ENCODE measurements at places on chromosomes 7 and 10. TPM values are rescaled to one million over a fixed set of nuclear protein-coding genes. Genes with fewer than 3 reads are reported as not detected.
A peak's percentile ranks its signal among the peaks of the same experiment; 100 is the strongest.

DNA sequence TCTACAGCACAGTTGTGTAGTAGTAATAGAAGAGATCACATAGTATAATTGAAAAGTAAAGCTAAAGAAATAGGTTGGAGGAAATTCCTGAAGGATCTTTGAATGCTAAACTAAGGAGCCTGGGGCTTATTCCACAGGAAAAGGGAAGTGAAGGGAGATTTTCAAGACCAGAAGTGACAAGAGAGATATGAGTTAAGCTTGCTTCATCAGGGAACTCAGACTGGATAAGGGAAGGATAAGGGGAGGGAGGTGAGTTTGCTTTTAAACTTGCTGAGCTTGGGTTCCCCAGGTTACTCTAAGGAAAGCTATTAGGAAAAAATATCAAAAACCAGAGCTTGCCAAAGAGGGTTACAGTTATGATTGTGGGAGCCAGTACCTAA, 182.4 kb downstream of the RAPGEF5 start:
- DNase-seq = no peak
- H3K4me3 ChIP-seq = no peak overlapping the region
- peaks cover 23% of the 10 kb centered on the region for H3K27me3 ChIP-seq
- peaks cover 10% of the 10 kb centered on the region for H3K4me1 ChIP-seq
- H3K36me3 ChIP-seq = no peaks in the 10 kb centered on the region
- H3K27ac ChIP-seq = no peak overlapping the region

GRCh38 chr10:123777881-123778280, 111.7 kb downstream of the GPR26 start:
- peaks cover 5% of the 10 kb centered on the region for H3K36me3 ChIP-seq
- DNase-seq = no peak
- peaks cover 4% of the 10 kb centered on the region for H3K4me1 ChIP-seq
- peaks cover 63% of the 10 kb centered on the region for H3K27me3 ChIP-seq

DNA sequence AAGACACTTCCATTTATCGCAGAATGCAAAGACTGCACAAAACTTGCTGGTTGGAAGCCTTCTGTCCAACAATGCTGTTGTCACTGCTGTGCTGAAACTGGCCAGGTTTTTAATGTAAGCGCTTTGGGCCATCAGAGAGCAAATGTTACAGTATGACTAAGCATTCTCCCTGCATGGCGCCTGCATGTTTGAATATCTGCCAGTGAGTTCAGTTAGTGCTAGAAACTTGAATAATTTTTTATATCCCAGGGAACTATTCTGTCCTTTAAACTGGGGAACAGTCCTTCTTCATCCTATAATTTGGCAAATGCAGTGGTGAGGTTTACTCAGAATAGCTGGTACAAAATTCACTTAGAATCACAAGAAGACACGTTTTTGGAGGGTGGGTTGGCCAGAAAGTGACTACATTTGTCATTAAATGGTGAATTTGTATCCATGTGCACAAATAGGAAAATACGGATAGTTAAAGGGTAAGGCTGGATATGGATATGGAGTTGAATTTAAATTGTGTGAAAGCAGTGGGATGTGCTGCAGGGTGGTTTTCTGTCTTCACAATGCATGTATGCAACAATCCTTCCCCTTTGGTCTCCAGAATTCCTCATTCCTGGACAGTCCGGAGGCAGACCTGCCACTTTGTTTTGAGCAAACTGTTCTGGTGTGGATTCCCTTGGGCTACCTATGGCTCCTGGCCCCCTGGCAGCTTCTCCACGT, 1.7 kb downstream of the ABCC2 start:
- no peak overlapping the region for H3K27ac ChIP-seq
- no peak for DNase-seq
- no peak overlapping the region for H3K4me3 ChIP-seq
- peaks cover 2% of the 10 kb centered on the region for H3K4me1 ChIP-seq
- H3K27me3 ChIP-seq = no peaks in the 10 kb centered on the region

DNA sequence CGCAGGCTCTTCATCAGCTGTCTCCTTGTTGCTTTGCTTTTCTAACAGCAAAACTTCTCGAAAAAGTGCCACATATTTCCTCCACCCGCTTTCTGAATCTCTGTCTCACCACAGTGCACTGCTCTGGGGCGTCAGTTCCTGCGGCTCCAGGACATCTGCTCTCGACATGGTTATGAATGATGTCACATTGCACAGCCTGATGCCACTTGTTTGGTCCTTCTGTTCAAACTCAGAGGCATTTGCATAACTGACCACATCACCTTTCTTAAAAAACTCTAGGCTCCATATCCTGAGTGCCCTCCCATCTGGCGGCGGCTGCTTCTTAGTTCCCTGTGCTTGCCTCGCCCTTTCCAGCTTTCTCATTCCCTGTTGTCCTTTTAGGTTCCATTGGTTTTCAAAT, 469.3 kb upstream of the COBL start:
- no peak overlapping the region for H3K4me3 ChIP-seq
- no peaks in the 10 kb centered on the region for H3K27me3 ChIP-seq
- no peaks in the 10 kb centered on the region for H3K36me3 ChIP-seq
- H3K27ac ChIP-seq = no peak overlapping the region

GRCh38 chr7:149872419-149873073, 1.2 kb upstream of the ATP6V0E2 start:
- peak overlapping the region; percentile 95 for H3K27ac ChIP-seq
- peaks cover 70% of the 10 kb centered on the region for H3K4me1 ChIP-seq
- H3K27me3 ChIP-seq = no peaks in the 10 kb centered on the region
- H3K36me3 ChIP-seq = peaks cover 40% of the 10 kb centered on the region

GRCh38 chr10:110387983-110388686, 83.4 kb upstream of the SMNDC1 start:
- peak overlapping the region; percentile 82 for H3K27ac ChIP-seq
- no peaks in the 10 kb centered on the region for H3K36me3 ChIP-seq
- H3K4me3 ChIP-seq = peak overlapping the region; percentile 29
- DNase-seq = peak; percentile 58
- H3K4me1 ChIP-seq = peaks cover 22% of the 10 kb centered on the region
- no peaks in the 10 kb centered on the region for H3K27me3 ChIP-seq

DNA sequence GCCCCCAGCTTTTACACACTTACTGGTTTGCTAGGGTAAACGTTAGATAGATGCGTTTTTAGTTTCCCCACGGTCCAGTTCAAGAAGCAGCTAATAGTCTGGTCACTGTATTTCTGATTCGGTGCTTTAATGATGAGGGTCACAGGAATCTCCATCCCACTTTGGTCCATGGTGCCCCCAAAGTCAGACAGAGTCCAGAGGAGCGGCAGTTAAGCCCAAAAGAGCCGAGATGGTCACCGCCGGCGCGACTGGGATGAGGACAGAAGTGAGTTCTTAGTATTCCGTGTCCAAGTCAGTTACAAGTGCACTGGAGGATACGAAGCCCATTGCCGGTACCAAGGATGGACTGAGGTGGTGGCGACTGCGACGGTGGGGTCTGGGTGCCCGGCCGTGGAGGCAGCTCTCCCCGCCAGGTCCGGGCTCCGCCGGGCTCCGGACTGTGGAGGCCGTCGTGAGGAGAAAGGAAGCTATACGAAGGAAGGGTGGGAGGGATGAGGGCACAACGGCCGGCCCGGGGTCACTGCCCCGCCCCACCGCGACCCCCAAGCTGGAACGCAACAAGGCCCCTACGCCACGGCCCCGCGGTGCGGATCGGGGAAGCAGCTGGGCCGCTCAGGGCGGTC, 663 bp downstream of the HERPUD2 start:
- H3K36me3 ChIP-seq = peaks cover 31% of the 10 kb centered on the region
- H3K4me3 ChIP-seq = peak overlapping the region; percentile 94
- H3K27me3 ChIP-seq = no peaks in the 10 kb centered on the region
- DNase-seq = no peak
- H3K27ac ChIP-seq = peak overlapping the region; percentile 86
- peaks cover 54% of the 10 kb centered on the region for H3K4me1 ChIP-seq

GRCh38 chr10:60862517-60862916, 81.5 kb downstream of the RHOBTB1 start:
- no peaks in the 10 kb centered on the region for H3K36me3 ChIP-seq
- no peak overlapping the region for H3K27ac ChIP-seq
- no peaks in the 10 kb centered on the region for H3K4me1 ChIP-seq
- peaks cover 6% of the 10 kb centered on the region for H3K27me3 ChIP-seq
- no peak overlapping the region for H3K4me3 ChIP-seq

DNA sequence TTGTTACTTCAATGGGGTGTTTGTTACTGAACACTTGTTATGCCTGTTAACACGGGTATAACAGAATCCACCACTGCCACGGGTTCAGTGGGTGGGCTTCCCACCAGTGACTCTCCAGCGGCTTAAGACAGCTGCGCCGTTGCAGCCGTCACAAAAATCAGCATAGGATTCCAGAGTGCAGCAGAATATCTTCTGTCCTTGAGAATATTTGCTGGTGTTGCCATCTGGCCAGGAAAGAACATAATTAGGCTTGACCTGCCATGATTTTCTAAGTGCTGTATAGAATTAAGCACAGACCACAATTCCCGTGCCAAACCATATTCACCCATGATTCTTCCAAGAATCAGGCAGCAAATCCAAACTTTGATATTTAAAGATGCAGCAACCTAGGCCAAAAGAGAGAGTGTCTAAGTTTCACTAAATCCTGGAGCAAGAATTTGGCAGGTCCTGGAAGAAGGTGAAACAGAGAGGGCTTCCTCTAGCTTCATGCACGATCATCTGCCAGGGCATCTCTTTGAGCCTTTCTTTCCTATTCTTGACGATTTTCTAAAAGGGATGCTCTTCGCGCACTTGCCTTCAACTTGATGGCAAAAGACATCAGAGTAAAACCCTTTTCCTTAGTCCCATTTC, 95.0 kb downstream of the FRMD4A start:
- no peak for DNase-seq
- H3K27me3 ChIP-seq = peaks cover 57% of the 10 kb centered on the region
- H3K27ac ChIP-seq = no peak overlapping the region
- H3K4me3 ChIP-seq = no peak overlapping the region

GRCh38 chr7:12178317-12178716, 32.8 kb upstream of the TMEM106B start:
- no peak for DNase-seq
- no peaks in the 10 kb centered on the region for H3K27me3 ChIP-seq
- no peak overlapping the region for H3K27ac ChIP-seq
- peaks cover 4% of the 10 kb centered on the region for H3K4me1 ChIP-seq

- no peaks in the 10 kb centered on the region for H3K27me3 ChIP-seq
- no peak overlapping the region for H3K27ac ChIP-seq
- H3K4me1 ChIP-seq = no peaks in the 10 kb centered on the region
- H3K36me3 ChIP-seq = no peaks in the 10 kb centered on the region
- no peak overlapping the region for H3K4me3 ChIP-seq
- DNase-seq = no peak
These were observed 75.3 kb downstream of the C10orf90 start for GRCh38 chr10:126595160-126595559.

DNA sequence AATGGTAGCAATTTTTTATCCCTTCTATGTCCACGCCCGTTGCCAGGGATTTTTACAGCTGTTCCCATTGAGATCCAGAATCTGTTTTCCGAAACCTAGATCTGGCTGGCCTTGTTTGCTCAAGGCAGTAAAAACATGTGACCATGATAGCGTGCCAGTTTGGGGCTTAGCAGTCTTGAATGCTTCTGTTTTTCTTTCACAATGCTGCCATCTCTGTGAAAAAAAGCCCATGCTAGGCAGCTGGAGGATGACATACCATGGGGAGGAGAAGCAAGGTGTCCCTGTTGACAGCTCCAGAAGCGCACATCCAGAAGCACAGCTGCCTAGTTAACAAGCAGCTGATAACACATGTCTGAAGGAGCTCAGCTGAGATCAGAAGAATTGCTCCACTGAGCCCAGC, 2.2 kb upstream of the ZNF92 start:
- no peak overlapping the region for H3K27ac ChIP-seq
- H3K36me3 ChIP-seq = peaks cover 17% of the 10 kb centered on the region
- H3K4me3 ChIP-seq = no peak overlapping the region
- DNase-seq = no peak
- peaks cover 14% of the 10 kb centered on the region for H3K4me1 ChIP-seq
- no peaks in the 10 kb centered on the region for H3K27me3 ChIP-seq

GRCh38 chr10:86127274-86127819, 239.2 kb downstream of the GRID1 start:
- no peak overlapping the region for H3K27ac ChIP-seq
- DNase-seq = no peak
- peaks cover 15% of the 10 kb centered on the region for H3K27me3 ChIP-seq
- no peaks in the 10 kb centered on the region for H3K4me1 ChIP-seq
- H3K36me3 ChIP-seq = no peaks in the 10 kb centered on the region

DNA sequence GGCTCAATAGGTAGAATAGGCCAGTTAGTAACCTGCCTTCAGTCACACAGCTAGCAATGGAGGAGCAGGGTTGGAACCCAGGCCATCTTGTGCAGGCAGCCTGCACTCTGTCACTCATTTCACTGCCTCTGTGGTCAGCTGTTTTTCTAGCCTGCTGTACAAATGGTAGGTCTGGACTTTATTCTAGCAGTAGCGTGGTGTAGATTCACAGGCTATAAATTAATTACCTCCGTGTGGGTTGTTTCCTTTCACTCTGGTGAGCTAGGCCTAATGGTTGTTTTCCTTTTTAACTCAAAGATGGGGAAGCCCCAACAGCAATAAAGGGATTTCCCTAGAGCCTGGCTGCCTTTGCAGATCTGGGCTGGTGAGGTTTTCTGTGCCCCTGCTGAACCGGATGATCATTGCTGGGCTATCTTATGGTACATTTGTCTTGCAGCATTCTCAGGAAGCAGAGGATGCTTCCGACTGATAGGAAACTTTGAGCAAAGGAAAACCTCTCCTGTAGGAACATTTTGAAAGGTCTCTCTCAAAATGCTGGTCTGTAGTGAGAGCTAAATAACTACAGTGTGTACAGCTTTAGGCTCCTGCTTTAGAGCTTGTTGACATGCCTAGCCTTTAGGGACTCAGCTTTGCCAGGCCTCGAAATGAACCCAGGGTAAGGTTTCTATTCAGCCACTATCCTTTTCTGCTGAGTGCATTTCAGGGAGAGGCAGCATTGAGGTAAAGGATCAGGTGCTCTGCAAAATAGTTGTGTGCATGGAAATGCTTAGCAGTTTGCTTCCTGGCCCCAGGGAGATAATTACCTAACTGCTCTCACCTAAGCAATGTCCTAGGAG, 157.4 kb downstream of the ST7 start:
- peak overlapping the region; percentile 93 for H3K27ac ChIP-seq
- DNase-seq = peak; percentile 62
- H3K4me1 ChIP-seq = peaks cover 40% of the 10 kb centered on the region
- H3K36me3 ChIP-seq = peaks cover 18% of the 10 kb centered on the region

DNA sequence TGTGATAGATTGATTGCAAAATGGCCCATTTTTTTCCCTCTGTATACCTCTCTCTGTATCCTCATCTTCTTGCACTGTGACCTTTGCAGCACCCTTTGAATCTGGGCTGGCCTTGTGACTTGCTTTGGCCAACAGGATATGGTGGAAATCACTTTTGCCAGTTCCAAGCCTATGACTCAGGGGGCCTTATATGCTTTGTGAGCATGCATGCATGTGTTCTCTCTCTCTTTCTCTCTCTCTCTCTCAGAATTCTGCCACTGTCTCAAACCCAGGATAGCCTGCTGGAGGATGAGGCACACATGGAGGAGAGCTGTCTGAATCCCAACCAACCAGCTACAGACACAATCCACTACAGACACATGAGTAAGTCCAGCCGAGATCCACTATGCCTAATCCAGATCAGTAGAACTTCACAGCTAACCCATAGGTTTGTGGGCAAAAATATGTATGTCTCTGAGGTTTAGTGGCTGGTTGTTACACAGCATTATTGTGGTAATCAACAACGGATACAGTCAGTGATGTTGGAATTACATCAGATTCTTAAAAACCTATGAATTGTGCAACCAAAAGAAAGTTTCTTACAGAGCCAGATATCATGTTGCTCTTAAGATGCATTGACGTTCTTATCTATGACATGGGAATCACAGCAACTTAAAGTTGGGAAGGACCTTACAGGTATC, 41.8 kb upstream of the ABCB4 start:
- no peak overlapping the region for H3K27ac ChIP-seq
- H3K4me1 ChIP-seq = no peaks in the 10 kb centered on the region
- DNase-seq = no peak
- H3K4me3 ChIP-seq = no peak overlapping the region
- peaks cover 8% of the 10 kb centered on the region for H3K36me3 ChIP-seq
- no peaks in the 10 kb centered on the region for H3K27me3 ChIP-seq

TMEM196 gene
- not detected for total RNA-seq

PPP1R3A gene
- total RNA-seq = not detected

EZH2 gene
- total RNA-seq = 109 TPM

UNC5B gene
- total RNA-seq = 0.04 TPM

GNA12 gene
- total RNA-seq = 17.9 TPM
